ENCODE measurements at places on chromosomes 2 and 18.

DNA sequence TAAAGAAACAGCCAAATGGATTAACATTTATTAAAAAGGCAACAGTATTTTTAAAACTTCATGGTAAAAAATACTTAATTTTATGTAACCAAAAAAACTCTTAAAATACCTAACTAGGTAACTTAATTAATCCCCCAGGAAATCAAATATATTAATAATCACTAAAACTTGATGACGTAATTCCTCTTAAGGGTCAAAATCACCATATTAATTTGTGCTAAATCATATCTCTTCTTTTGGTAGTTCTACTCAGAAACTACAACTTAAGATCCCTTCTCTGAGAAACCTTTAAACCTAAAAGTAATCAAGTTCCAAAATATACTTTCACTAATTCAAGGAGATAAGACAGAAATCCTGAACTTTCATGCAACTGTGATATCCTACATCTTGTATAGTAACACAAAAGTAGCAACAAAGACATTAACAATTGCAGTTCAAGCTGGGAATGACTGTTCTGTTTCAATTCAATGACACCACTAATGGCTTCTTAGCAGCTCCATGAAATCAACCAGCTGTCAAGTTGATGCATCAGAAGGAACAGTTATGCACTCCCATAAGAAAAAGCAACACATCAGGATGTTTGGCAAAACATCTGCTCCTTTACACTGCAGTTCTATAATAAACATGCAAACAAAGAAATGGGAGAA, 4.0 kb downstream of the BAZ2B start:
- DNase-seq, result no peak

DNA sequence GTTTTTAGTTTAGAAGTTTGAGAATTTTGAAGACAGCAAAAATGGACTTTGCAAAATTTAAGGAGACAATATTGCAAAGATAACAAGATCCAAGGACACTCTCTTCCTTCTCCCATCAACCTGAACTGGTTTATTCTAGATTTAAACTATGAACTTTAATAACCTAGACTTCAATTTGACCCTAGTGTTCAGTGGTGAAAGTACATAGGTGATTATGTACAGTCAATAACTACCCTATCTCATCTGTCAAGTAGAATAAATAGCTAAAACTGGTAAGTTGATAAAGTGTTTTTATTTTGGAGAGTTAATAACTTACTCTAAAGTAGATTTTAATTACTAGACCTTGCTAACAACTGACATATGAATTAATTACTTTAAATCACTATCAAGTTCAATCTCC, 52.9 kb upstream of the NFE2L2 start:
- DNase-seq, result no peak

DNA sequence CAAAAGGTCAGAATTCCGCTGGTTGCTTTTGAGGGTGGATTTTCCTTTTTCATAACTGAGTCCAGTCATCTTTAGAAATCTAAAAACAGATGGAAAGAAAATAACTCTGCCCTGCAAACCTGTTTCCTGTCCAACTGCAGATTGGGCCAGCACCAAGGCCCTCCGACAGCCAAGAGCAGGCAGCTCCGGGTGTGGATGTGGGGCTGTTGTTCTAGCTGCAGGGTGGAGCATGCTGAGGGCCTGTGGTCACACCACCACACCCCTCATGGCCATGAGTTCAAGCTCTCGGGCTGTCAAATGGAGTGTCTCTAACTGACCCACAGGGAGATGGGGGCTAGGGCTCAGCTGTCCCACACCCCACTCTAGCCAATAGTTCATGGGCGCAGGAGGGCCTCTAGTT, 69.3 kb upstream of the BZW1 start:
- DNase-seq, result no peak

DNA sequence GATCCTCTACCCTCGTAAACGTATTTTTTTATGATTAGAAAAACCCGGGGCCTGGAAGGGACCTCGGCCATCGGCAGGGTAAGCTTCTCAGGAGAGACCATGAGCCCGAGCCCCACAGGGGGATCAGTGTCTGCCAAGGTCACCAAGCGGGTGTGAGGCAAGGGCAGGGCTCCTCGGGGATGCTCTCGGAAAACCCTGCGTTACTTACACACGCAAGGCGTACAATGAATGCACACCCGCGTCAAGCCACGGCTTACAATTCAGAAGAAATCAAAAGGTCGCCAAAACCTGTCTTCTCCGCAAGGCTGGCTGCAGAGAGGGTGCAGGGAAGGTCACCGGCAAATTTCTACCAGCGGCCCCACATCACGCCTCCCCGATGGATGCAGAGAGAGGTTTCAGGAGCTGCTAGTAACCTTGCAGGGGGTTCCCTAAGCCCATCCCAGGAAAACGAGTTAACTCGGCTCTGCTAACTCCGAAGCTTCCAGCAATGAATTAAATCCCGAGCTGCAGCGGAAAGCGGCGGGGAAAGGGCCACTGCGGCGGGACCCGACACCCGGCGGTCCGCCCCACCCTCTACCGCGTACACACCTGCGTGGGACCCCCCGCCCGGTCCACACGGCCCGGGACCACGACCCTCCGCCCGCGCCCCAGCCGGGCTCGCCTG, 638 bp downstream of the ST3GAL5 start:
- DNase-seq, result peak; percentile 11

DNA sequence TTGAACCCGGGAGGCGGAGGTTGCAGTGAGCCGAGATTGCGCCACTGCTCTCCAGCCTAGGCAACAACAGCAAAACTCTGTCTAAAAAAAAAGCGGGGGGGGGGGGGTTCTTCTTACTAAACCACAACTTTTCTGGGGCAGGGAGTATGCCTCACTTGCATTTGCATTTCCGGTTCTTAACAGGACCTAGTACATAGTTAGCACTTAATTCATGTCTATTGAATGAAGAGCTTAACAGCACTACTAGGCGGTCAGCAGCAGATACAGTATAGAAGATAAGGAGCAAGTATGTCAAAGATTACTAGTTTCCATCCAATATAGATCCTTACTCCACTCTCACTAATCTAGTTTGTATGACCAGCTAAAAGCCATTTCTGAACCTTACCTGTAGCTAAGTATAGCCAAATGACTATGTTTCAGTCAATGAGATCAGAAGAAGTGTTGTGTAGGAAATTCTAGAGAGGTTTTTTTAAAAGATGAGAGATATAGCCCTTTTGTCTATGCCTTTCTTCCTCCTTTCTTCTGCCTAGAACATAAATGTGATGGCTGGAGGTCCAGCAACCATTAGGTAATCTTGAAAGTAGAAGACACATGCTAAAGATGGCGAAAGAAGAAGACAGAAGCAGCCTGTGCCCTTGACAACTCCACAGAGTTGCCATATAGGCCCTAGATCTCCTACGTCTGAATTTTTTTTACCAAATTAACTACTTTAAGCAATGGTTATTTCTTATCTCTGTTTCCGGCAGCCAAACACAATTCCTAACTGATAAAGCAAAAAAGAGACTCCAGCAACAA, 11.3 kb downstream of the HYCC2 start:
- DNase-seq, result no peak

GRCh38 chr2:111626037-111626864, 257.7 kb downstream of the ANAPC1 start:
- DNase-seq, result no peak

All from progenitor cell of endocrine pancreas (in vitro differentiated cells).